Activated T-helper 1 cell treated with Interleukin-2 at 50 U/mL for 16 hours (primary cell): ENCODE measurements at places on chromosomes 1 and 21.

DNA sequence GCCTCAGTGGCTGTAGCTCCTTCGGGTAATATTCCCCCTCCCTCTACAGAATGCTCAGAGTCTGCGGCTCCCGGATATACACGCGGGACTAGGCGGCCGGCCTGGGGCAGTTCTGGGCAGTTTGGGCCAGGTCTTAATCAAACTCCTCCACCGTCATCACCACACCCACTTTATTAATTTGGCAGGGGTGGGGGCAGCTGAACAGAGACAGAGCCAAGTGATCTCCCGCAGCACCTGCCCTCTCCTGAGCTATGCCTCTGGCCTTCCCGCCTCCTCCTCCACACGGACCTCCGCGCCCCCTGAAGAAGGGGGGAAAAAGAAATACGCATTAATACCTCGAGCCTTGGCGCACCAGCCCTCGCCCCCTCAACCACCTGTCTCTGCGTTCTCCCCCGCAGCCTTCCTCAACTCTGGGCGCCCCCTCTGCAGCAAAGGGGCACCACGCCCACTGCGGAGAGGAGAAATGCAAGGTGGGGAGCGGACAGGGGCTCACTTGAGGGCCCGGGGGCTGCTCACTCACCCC is 42.6 kb downstream of the CD34 start:
- DNase-seq = no peak

DNA sequence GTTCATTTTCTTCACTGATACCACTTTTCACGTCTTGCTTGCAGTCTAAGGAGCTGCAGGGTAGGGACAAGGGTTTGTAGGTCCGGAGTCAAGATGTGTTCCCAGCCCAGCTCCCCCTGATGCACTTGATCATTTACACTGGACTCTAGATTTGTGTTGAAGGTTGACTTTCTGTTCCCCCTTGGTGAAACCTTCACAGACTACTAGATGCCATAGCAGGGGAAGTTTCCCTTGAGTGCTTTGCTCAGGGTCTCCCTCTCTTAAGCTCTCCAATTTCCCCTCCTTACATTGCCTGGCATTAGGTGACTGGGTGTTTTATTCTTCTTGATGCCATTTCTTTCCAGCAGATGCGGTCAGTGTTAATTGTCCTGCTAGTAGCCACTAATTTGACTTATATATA is 8.0 kb upstream of the RAB3GAP2 start:
- no peak for DNase-seq

- DNase-seq = no peak
Observed at GRCh38 chr1:1602968-1603506, 3.1 kb upstream of the FNDC10 start.

DNA sequence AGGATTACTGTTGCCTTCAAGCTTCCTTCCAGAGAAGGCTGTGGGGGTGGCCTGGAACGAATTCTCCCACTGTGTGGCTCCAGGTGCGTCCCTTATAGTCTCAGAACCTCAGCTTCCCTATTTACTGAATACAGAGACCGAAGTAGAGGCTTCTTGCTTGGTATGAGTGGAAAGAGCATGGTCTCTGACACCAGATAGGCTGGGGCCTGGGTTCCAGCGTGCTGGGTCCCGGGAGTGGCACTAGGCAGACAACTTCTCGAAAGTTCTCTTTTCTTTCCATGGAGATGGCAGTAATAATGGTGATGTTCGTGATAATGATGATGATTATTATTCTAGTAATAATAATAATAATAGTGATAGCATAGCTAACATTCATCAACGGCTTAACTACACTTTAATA is 161.7 kb downstream of the PTPRU start:
- DNase-seq = no peak

GRCh38 chr1:36880155-36881067 is 153.9 kb downstream of the GRIK3 start:
- no peak for DNase-seq
